ENCODE measurements at places on chromosomes 12 and 14.

- no peak for DNase-seq
Observed at GRCh38 chr12:26751179-26751578, 81.8 kb downstream of the ITPR2 start.

GRCh38 chr14:65604936-65605335 lies 192.4 kb downstream of the FUT8 start:
- no peak for DNase-seq

DNA sequence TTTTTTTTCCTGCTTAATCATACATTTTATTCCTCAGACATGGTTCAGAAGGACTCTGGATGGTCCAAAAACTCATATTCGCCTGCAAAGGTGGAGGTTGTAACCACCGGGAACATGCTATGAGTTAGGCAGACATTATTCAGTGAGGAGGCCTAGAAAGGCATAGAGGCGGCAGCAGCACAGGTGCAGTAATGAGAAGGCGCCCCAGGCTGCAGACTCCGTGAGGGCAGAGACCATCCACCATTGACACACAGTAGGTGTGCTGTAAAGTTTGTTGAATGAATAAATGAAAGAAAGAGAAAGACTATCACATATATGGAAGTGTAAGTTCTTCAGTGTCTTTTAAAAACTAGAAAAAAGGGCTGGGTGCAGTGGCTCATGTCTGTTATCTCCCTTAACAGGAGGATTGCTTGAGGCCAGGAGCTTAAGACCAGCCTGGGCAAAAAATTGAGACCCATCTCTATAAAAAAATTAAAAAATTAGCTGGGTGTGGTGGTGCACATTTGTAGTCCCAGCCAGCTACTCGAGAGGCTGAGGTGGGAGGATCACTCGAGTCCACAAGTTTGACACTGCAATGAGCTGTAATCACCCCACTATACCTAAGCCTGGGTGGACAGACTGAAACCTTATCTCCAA lies 34.5 kb upstream of the PTGR2 start:
- DNase-seq: no peak

GRCh38 chr12:75714462-75715322 lies 203.3 kb upstream of the KRR1 start:
- no peak for DNase-seq

- DNase-seq: no peak
Observed at GRCh38 chr12:3827301-3828000, 45.7 kb downstream of the PARP11 start.

- no peak for DNase-seq
Observed at GRCh38 chr12:112130441-112130998, 5.2 kb downstream of the TRAFD1 start.

- DNase-seq: peak; percentile 96
Observed at GRCh38 chr14:106308839-106309389, 782.5 kb downstream of the TMEM121 start.

DNA sequence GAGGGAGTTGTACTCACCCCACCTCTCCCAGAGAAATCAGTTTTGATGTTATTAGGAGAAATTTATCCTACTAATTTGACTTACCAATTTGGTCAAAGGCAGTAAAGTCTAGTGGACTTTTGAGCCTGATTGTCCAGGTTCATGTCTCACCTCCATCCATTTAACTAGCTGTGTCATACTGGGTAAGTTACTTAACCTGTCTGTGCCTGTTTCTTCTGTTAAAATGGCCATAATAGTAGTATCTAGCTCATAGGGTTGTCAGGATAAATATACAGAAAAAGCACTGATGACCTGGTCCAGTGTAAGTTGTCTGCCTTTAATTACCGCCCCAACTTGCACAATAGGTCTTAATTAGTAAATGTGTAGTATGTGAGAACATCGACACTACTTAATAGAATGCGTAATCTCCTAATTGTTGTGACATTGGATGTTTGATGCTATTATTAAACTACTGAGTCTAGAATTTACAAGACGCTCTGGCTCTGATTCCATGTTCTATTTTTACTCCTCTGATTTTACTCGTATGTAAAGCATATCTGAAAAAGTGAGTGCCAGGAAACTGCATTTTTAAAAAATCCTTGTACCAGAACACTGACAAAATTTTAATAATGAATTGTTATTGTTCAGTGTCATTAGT lies 1.5 kb downstream of the RAB21 start:
- no peak for DNase-seq

- DNase-seq: no peak
Observed at GRCh38 chr12:53684654-53685220, 8.9 kb upstream of the ATP5MC2 start.

DNA sequence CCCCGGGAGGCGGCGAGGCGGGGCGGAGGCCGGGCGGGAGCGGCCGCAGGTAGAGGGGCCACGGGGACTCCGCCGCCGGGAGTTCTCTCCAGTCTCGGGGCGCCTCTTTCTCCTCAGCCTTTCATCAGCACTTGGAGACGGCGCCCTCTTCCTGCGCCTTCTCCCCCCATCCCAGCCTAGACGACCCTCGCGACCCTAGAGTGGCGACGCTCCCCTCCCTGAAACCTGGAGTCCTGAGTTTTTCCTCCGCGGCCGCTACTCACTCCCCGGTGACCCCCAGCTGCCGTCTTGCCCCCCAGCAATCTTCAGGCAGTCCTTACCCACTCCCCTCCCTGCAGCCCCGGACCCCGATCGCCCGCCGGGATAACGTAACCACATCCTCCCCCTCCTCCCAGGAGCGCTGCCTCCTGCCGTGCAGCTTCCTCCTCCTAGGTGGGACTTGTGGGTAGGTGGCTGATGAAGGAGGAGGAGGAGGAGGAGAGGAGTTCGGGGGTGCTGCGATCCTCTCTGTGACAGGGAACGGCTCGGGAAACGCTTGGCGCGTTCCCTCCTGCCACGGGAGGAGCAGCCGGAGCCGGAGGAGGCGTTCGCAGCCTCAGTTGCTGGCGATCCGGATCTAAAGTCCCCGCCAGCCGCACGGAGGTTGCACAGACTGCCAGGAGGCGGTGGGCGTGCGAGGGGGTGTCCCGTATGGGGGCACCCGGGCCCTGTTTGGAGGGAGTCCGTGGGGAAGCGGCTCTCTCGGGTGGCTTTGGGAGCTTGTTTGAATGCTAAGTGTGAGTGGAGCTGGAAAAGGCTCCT lies 891 bp downstream of the PLEKHA5 start:
- peak; percentile 28 for DNase-seq

GRCh38 chr12:88994537-88994936 lies 357.8 kb downstream of the DUSP6 start:
- no peak for DNase-seq

DNA sequence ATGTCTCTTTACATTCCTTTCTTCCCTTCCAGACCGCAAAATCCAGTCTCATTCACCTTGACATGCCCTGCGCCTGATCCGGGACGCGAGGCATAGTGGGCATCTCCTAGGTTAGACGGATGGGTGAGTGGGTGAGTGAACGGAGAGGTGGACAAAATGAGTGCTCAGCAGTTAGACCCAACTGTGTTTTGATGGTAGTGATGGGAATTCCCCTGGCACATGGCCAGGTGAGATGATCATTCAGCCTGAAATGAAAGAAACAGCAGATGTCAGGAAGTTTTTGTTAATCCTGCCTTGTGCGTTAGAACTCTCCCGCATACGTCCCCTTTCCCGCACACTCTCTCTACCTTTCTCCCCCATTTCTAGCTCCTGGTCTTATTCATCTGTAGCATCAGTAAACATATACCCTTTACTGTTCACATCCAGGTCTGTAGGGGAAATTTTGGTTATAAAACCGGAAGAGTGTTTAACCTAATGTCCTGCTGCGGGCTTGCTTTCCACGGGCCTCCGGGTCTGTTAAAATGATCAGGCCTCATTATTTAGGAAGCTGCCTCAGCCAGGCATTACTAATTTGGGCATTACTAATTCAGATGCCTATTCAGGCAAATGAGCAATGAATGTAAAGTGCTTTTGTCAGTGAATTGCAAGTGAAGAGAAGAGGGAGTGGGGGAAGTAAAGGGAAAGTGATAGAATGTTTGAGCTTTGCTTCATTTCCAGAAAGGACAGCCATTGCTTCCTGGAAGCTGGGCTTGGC lies 172.8 kb downstream of the ETV6 start:
- peak; percentile 46 for DNase-seq

DNA sequence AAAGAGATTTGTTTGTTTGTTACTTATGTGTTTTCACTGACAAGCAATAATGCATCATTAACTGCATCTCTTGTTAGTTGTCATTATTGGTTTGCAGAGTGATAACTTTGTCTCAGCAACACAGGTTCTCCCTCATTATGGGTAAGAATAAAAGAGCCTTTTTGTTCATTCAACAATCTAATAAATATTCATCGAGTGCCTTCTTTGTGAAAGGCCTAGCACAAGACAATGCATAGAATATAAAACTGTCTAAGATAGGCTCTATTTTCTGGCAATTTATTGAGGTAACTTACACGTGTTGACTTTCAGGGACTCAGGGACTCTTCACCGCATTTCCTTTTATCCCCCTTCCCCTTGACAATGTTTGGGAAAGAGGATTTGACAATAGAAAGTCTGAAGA lies 95.5 kb upstream of the KRR1 start:
- no peak for DNase-seq

GRCh38 chr14:80485764-80486163 lies 274.5 kb upstream of the DIO2 start:
- no peak for DNase-seq

- no peak for DNase-seq
Observed at GRCh38 chr12:96711364-96711763, 195.7 kb upstream of the NEDD1 start.

GRCh38 chr14:66351310-66351709 lies 134.9 kb upstream of the CCDC196 start:
- DNase-seq: no peak

- DNase-seq: no peak
Observed at GRCh38 chr12:121765573-121765972, 27.9 kb downstream of the RHOF start.

Data from stimulated activated naive CD8-positive, alpha-beta T cell treated with anti-CD3 and anti-CD28 coated beads, Interleukin-15, Interleukin-2, amounts not matched to agents 100 U/mL and 50 U/mL, for 24 hours (primary cell).